ENCODE measurements at places on chromosomes 12 and 14.

GRCh38 chr14:72254937-72255472 lies 322.8 kb downstream of the RGS6 start:
- DNase-seq = no peak

DNA sequence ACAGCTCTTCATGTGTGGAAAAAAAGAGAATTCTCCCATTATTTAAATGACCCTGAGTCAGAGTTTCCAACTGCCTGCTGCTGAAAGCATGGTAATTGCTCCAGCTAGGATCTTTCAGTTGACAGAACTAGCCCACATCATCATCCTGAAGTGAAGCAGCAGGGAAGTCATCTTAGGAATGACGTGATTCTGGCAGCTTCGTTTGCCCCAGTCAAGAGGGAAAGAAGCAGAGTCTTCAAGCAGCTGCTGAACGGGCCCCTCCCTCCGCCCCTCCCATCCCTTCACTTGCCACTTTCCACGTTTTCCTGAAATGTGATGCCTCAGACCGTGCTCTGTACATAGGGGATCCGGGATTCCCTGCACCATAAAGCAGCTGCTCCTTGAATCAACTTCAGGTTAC lies 455.0 kb upstream of the TMEM132C start:
- DNase-seq = no peak

- no peak for DNase-seq
These were observed 367.6 kb downstream of the SOX5 start for GRCh38 chr12:23581913-23582312.

- no peak for DNase-seq
These were observed 48.8 kb upstream of the KRR1 start for GRCh38 chr12:75560167-75560566.

DNA sequence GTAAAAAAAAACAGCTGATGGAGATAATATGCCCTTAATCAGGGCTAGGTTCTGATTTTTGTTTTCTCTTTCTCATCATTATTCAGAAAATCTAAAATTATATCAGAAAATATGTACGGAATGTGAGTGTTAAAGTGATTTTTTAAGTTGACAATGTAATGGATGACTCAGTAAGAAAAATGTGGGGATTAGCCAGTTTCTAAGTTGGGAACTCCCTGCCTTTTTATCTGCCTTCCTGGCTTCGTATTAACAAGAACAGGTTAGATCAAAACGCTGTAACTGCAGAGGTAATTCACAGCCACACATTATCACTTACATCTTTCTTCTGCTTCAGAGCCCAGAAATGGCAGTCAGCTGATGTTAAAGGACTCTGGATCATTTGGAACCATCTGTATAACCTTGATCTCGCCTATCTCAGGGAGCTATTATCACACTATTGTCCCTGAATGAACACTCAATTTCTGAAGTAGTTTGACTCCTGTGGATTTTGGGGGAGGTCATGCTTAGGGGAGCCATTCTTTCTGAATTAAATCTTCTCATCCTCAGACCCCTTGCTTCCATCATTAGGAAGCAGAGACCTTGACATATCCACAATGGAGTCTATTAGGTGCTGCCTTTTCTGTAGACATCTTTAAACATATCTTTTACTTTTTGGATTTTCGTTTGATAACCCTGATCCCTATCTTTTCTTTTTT lies 135.7 kb upstream of the SLC16A7 start:
- no peak for DNase-seq

- DNase-seq = no peak
These were observed 328.6 kb downstream of the PCNX1 start for GRCh38 chr14:71235875-71236274.

DNA sequence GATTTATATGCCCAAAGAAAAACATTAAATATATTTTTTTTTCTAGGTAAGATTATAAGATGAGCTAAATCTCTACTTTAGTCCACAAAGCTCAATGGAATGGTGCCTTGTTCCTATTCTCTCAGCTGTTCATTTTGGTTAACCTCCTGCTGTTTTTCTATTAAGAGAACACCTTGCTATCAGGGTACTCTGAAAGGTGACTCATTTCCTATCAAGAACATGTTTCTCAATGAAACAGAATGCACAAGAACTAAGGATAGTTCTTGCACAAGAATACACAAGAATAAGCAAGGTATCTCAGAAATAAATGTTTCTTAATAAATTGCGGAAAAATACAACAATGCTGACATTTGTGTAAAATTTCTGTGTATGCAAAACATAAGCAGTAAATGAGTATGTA lies 14.1 kb downstream of the ABCD2 start:
- no peak for DNase-seq

DNA sequence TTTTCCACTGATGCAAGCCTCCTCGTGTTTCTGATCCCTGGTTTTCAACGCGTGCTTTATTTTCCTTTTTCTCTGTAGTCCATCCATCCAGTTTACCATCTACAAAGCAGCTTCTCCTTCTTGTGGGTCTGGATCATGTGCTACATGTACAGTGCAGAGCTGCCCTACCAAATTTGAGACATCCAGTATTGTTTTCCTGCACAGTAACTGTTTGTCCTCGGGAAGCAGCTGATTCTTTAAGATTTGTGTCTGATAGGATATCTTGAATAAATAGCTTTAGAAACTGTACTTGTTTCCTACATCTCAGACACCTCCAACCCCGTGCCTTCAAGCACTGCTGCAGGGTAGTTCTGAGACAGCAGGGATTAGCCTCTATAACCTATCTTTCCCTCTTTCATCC lies 368.1 kb upstream of the FAR2 start:
- no peak for DNase-seq

GRCh38 chr14:96592591-96593386 lies 90.6 kb downstream of the PAPOLA start:
- DNase-seq = peak; percentile 17

GRCh38 chr14:54444681-54445080 lies 3.5 kb upstream of the CNIH1 start:
- no peak for DNase-seq

- DNase-seq = no peak
These were observed 20.0 kb upstream of the IFNG-AS1 start for GRCh38 chr12:67969134-67969802.

- DNase-seq = no peak
These were observed 553.7 kb upstream of the LMO3 start for GRCh38 chr12:17159506-17160300.

- DNase-seq = no peak
These were observed 31.9 kb downstream of the KCNMB4 start for GRCh38 chr12:70398002-70398401.

DNA sequence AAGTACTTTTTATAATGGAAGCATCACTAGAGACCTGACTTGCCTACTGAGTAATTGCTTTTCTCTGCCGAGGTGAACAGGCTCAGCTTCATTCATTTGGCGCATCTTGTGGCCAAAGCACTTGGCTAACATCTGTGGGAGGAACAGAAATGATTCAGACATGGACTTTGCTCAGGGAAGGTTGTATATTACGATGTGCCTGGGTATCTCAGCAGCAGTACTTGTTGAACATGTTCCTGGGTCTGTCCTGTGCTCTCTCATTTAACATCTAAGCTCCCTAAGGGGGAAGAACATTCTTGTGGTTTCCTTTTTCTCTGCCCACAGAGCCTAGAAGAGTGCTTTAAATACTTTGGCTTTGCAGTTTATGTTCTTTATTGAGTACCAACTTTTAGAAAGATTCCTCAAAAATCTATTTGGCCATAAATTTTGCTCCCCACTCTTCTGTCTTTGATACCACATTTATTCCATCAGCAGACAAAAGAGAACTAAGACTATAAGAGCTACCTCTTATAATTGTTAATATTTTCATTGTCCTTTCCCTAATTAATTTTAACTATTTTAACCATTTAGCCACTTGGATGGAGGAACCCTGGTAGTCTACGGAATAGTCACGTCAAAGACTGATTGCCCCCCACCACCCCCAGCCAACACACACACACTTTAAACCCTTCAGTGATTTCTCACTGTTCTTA lies 101.2 kb upstream of the EGLN3 start:
- no peak for DNase-seq

GRCh38 chr12:92341065-92341668 lies 195.5 kb upstream of the BTG1 start:
- no peak for DNase-seq

DNA sequence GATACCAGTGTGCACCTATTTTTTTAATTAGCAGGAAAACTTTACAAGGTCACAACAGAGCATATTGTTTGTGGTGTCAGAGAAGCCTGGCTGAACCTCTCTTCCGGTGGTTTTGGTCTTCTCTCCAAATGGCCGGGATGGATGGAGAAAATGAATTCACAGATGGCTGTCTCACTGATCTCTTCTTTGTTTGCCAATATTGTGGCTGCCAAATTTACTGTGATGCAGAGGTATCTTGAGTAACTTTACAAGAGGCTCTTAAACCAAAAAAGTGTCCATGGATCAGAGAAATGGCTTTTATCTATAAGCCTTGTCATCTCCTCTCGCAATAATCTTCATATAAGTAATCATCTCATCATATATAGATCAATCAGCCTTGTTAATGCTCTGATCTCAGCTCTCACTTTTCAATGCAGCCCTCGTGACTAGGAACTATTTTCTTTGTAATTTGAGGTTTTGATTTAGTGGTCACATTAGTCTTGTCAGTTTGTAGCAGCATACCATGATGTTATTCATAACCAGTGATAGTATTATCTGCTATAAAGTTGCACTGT lies 308.1 kb downstream of the EGLN3 start:
- no peak for DNase-seq

- DNase-seq = no peak
These were observed 9.9 kb downstream of the AHSA1 start for GRCh38 chr14:77467801-77468200.

DNA sequence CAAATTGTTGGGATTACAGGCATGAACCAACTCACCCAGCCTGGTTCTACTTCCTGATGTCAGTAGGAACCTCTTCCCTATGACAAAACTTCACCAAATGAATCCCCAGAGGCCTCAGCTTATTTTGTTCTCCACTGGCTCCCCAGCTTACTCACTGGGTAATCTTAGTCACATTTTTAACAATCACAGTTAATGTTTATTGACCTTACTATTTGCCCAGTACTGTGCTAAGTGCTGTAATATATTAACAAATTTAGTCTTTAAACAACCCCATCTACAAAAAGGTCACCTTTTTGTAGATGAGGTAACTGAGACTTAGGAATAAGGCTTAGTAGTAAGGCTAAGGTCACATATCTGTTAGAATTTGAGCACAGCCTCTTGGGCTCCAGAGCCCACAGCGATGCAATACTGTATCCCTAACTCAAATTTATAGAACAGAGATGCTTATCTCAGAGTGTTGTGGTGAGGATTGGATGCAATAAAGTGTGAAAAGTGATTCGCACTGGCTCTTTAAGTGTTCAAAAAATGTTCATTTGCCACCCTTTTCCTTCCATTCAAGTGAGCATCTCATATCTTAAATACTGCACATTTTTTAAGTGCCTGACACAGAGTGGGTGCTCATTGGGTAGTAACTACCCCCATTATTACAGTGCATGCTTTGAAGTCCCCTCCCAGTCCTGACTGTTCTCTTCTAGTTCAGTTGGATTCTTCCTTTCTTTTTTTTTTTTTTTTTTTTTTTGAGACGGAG lies 146.4 kb upstream of the ARHGAP5 start:
- DNase-seq = no peak

DNA sequence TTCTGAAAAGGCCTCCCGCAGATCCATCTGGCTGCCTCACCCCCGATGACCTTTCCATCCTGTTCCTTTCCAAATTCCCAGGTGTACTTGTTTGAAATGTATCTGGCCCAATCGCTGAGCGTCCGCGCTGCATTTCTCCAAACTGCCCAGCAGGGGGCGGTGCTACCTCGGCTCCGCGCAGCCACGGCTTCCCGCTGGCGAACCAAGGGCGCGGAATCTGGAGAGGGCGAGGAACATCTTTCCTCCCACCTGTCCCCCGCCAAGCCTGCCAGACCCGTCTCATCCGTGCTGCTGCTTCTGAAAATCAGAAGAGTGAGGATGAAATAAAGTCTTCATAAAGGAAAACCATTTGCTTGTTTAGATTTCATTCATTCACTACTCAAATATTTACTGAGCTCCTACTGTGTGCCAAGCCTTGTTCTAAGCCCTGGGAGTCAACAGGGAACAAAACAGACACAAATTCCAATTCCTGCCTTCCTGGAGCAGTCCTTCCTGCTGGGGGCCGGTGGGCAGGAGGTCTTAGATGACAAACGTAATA lies 16.8 kb upstream of the MYL2 start:
- DNase-seq = no peak

DNA sequence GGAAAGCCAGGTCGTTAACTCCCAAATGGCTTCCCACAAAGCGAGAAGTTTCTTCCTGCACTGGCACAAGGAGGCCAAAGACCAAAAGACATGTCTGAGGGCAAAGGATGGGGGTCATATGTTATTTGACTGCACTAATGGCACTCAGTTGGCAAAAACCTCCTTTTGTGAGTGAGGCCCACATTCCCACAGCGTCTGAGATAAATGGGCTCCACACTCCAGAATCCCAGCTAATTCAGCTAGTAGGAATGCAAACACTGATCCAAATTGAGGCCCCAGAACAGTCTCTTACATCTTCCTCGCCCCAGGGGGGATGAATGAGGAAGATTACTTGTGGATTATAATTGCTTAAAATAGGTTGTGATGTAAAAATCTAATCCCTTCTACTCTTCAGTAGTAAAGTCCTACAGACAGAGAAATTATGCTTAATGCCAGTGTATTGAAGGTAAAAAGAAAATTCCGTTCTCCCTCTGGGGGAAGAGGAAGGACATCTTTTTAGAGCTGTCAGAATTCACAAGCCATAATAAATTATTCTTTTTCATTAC lies 86.4 kb upstream of the PIWIL1 start:
- no peak for DNase-seq

GRCh38 chr14:36857842-36858445 lies 196.3 kb downstream of the PAX9 start:
- no peak for DNase-seq

DNA sequence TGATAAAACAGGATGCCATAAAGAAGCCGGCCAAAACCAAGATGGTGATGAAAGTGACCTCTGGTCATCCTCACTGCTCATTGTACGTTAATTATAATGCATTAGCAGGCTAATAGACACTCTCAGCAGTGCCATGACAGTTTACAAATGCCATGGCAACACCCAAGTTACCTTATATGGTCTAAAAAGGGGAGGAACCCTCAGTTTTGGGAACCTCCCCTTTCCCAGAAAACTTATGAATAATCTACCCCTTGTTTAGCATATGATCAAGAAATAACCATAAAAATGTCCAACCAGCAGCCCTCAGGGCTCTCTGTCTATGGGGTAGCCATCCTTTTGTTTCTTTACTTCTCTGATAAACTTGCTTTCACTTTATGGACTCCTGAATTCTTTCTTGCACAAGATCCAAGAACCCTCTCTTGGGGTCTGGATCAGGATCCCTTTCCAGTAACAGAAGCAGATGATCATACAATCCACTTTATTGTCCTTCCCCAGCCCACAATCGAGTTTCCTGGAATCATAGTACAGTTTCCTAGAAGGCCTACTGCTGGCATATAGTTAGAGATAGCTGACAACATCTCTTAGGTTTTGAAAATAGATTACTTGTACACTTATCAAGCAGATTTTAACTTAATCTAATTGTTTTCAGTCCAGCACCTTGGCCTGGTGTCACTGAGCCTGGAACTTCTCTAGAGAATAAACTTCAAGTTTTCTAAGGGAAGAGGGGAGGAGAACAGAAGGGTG lies 266.7 kb upstream of the HMGA2 start:
- DNase-seq = no peak

- DNase-seq = no peak
These were observed 22.7 kb upstream of the KRT78 start for GRCh38 chr12:52871291-52872039.

Data from stimulated activated CD8-positive, alpha-beta memory T cell treated with anti-CD3 and anti-CD28 coated beads, Interleukin-4, amount 100 ng/mL, for 4 hours (primary cell).